ENCODE measurements at places on chromosomes 5 and 9. TPM values are rescaled to one million over a fixed set of nuclear protein-coding genes. Genes with fewer than 3 reads are reported as not detected.

DNA sequence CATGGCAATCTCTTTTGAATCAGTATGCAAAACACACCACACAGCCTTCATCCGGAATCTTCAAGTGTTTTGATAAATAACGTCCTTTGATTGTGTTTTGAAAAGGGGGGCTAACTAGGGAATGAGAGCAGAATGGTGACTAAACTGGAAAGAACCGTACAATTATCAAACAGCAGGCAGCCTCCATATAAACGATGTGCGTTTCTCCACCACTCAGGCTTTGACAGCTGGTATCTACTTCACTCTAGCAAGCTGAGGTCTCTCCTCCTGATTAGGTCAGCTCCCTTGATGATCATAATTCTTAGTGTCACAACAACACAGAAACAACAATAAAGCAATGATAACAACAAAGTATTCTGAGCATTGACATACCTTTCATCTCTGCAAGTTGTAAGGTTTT, 465.9 kb downstream of the TUSC1 start:
- DNase-seq = no peak

TRMO gene
- polyA plus RNA-seq = 19.0 TPM

DNA sequence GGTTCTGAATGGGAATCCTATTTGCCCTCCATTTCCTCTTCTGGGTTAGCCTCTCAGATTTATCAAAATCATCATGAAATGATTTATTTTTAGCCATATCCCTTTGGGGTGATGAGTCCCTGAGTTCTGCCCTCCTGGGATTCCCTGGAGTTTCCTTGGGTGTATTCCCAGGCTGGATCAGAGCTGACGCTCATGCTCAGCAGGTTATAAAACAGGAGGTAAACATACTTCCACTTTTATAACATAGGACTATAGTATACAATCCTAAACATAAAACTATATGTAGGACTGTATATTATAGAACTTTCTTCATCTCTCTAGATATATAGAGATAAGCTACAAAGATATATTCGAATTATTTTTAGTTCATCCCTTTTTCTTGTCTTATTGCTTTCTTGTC, 4.4 kb upstream of the PRRX2 start:
- DNase-seq = no peak

DNA sequence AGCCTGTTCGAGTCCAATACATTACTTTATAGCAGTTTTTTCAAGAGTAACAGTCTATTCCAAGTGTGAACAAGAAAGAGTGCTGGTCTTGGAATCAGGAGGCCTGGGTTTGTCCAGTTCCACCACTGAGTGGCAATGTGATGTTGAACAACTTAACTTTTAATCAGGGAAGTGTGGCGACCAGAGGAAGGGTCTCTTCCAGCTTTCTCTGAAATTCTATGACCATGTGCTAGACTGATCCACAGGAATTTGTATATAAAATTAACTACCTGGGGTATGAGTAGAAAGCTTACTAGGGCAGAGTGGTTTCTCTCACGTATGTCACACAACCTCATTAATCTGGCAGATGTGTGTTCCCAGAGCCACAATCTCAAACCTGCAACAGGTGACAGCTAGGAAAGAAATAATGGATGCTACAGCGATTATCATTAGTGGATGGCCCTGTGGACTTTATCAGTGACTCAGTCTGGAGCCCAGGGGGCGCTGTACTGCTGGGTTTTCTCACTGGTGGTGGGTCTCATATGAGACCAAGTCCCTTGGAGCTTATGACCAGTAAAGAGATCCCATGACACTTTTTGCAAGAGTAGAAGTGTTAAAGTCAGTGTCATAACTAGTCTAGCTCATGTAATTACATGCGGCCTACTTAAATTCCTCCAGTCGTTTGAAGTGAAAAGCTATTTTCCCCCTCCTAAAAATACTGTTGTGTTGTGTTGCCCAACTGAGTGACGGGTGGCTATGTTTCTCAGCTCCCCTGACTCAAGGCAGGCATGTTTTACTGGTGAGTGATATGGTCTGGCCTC, 116.5 kb downstream of the GDNF start:
- no peak for DNase-seq

GRCh38 chr9:27888661-27889295, 315.5 kb upstream of the C9orf72 start:
- DNase-seq = no peak

GRCh38 chr9:75873712-75874111, 16.8 kb upstream of the PCSK5 start:
- DNase-seq = no peak

DNA sequence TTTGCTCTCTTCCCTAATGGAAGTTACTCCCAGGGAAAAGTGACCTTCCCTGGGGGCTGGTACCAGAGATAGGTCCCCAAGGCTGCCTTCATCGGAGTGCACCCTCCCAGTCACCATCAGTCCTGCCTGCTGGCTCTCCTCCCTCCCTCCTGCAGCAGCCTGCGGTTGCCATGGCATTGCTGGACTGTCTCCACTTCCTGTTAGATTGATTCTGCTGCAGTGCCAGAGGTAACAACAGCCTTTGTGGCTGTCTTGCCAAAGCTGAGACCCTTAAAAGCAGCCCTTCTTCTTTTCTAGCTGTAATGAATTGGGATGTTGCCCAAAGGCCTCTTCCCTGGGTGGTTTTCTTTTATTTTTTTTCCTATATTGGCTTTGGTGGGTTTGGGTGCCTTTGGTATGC, 78.1 kb upstream of the PRLR start:
- no peak for DNase-seq

GRCh38 chr9:102974530-102974929, 20.6 kb upstream of the CYLC2 start:
- no peak for DNase-seq

DNA sequence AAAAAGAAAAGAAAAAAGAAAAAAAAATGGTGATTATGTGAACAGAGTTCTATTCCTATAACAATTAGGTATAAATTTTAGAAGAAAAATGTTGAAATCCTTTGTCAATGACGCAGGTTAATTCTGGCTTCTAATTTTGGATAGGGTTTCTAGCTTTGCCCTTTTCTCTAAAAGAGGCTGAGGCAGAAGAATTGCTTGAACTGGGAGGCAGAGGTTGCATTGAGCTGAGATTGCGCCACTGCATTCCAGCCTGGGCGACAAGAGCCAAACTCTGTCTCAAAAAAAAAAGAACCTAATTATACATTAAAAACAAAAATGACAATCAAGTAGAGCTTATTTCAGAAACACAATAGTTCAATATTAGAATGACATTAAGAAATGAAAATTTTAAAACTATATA, 2.9 kb downstream of the STXBP1 start:
- no peak for DNase-seq

NUDCD2 gene
- 58.0 TPM for polyA plus RNA-seq

GRCh38 chr5:155125551-155126095, 112.1 kb downstream of the KIF4B start:
- no peak for DNase-seq

DNA sequence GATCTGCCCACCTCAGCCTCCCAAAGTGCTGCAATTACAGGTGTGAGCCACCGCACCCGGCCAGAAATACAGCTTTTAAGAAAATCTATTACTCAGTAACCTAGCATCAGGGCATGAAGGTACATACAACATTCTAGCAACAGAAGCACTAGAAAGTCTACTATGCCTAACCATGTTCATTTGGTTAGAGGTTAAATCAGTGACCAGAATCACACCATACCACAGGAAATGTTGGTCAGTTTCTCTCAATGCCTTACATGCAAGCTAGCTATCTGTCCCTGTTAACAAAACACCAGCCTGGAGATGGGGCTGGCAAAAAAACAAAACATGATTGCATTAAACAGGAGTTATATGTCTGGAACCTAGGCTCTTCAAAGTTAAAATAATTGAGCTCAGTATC, 104.1 kb downstream of the STRBP start:
- no peak for DNase-seq

- DNase-seq = no peak
Observed at GRCh38 chr5:96279801-96280542, 153.1 kb downstream of the PCSK1 start.
